T-helper 2 cell treated with Interferon-gamma antibody and Interleukin-4, amounts not matched to agents 5 μg/mL and 100 μg/mL, for 36 hours (primary cell): ENCODE measurements at places on chromosomes 2 and 18.

- no peak for DNase-seq
Measured at GRCh38 chr2:105313877-105314276, 15.7 kb downstream of the TGFBRAP1 start.

- DNase-seq, result no peak
Measured at GRCh38 chr2:42371611-42372473, 10.8 kb upstream of the COX7A2L start.

GRCh38 chr2:24315669-24316068 is 44.7 kb downstream of the ITSN2 start:
- no peak for DNase-seq

- no peak for DNase-seq
Measured at GRCh38 chr18:9824952-9825371, 60.8 kb upstream of the TXNDC2 start.

DNA sequence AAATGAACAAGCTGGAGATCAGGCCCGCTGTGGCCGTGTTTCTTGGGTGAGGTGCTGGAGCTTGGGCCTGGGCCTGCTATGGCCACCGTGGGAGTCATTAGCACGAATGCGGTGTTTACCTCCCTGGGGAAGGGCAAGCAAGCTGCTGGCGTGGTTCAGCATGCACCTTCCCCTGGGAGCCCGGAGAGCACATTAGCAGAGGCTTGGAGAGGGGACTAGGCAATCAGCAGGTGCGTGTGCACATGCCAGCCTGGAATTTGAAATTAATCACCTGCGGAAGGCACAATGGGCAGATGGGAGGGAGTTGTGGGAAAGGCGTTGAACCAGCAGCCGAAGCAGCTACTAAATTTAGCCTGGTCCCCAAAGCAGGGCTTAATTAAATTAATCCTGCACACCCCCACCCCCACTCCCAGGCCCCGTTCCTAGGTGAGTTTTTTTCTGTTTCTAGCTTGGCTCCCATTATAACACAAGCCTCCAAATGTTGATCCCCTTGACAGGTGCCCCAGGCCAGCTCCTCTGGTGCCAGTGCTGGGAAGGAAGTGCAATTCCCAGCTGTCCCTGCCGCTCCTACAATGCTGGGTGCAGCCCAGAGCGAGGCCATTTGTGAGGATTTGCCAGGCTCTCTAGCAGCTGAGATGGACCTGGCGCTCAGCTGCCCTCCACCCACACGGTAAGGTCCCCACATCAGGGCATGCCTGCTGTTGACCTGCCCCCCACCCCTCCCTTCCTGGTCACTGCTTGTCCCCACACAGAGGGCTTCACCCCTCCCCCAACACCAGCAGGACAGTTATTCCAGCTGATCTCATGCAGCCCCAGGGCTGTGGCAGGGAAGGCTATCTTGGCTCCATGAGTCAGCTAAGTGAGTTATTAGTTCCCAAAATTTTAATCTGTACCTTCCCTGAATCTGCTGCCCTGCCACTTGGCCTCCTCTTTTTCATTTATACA is 115.0 kb downstream of the ZBTB7C start:
- no peak for DNase-seq
